T47D (cell line): ENCODE measurements at places on chromosomes 2 and 18.

GRCh38 chr2:71603311-71603811 is 150.0 kb downstream of the DYSF start:
- no peak for DNase-seq

GRCh38 chr2:108585436-108585835 is 51.2 kb downstream of the LIMS1 start:
- no peak for DNase-seq

- no peak for DNase-seq
These were observed 291.2 kb downstream of the SS18 start for GRCh38 chr18:25799231-25799630.

GRCh38 chr2:191922736-191923651 is 76.1 kb upstream of the CAVIN2 start:
- no peak for DNase-seq

DNA sequence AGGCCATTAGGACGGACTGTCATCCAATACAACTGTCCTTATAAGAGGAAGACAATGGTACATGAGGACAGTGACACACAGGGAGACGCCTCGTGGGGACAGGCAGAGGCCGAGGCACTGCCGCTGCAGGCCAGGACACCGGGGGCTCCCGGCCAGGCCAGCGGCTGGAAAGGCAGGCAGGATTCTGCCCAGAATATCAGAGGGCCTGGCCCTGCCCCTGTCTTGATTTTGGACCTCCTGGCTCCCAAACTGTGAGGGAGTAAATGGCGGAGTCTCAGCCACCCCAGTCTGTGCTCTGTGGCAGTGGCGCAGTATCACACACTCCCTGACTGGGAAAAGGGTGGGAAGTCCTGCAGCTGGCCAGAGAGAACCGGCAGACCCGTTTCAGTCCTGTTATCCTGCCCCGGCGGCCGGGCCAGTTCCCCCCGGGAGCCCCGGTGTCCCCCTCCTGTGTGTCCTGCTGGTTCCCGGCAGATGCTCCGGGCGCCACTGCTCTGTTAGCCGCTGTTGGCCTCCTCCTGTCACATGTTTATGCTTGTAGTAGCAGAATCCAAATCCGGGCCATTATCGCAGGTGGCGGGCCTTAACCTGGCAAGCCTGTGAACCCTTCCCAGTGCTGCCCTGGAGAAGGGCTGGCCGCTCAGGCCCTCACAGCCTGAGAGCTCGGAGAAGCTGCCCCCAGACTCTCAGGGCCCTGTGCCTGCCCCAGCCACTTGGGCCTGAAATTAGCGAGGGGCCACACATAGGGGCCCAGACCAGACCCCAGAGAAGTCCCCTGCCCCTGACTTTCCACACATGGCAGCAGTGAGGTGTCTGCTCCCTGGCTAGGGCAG is 31.4 kb upstream of the TAF1B start:
- no peak for DNase-seq

GRCh38 chr2:194514281-194514680 is 1142.7 kb upstream of the SLC39A10 start:
- no peak for DNase-seq

GRCh38 chr2:102771114-102771513 is 9.3 kb downstream of the TMEM182 start:
- no peak for DNase-seq

DNA sequence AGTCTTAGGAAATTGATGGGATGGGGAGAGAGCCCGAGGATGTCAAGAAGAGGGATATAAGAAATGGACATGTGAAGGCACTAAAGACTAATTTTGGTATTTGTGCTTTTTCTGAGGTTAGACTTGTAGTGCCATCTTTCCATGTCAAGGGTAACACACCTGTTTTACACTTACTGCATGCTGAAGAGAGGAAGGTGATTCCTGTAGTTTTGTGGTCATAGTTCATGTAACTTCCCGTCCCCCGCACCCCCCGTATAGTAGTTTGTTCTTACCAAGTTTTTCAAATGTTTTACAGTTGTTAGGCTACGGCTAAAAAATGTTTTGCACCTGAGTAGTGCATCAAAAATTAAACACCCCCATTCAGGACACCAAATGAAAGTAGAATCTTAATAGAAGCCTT is 73.8 kb downstream of the CLIP4 start:
- DNase-seq: no peak
